Spinal cord (tissue), 10 donors: ENCODE measurements at places on chromosomes 12 and 14.

DNA sequence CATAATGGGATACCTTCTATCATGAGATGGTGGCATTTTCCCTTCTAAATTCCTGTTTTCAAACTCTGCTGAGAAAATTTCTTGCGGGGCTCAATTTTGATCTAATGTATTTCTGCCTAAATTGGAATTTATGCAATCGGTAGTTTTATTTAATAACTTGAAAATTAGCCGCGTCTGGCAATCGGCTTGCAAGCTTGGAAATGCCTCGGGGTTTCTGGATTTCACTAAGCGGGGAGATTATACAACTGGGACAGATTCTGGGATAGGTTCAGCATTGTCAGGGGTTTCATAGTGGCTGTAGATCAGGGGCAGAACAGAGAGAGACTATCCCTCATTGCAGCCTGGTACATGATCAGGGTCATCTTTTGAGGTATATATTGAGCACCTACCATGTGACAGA lies 8.6 kb downstream of the CCDC60 start:
- H3K4me3 ChIP-seq = no peak overlapping the region
- H3K4me1 ChIP-seq = no peaks in the 10 kb centered on the region
- H3K27ac ChIP-seq = no peak overlapping the region
- no peak for DNase-seq

- H3K27me3 ChIP-seq = no peaks in the 10 kb centered on the region
- H3K4me3 ChIP-seq = no peak overlapping the region
- DNase-seq = no peak
- H3K4me1 ChIP-seq = no peaks in the 10 kb centered on the region
- no peak overlapping the region for H3K27ac ChIP-seq
- no peaks in the 10 kb centered on the region for H3K36me3 ChIP-seq
Observed at GRCh38 chr14:32817780-32818179, 120.9 kb upstream of the NPAS3 start.

GRCh38 chr12:71440763-71441748 lies 1.5 kb downstream of the LGR5 start:
- no peak overlapping the region for H3K27ac ChIP-seq
- H3K36me3 ChIP-seq = no peaks in the 10 kb centered on the region
- peak overlapping the region; percentile 45 for H3K4me3 ChIP-seq
- peaks cover 24% of the 10 kb centered on the region for H3K4me1 ChIP-seq

DNA sequence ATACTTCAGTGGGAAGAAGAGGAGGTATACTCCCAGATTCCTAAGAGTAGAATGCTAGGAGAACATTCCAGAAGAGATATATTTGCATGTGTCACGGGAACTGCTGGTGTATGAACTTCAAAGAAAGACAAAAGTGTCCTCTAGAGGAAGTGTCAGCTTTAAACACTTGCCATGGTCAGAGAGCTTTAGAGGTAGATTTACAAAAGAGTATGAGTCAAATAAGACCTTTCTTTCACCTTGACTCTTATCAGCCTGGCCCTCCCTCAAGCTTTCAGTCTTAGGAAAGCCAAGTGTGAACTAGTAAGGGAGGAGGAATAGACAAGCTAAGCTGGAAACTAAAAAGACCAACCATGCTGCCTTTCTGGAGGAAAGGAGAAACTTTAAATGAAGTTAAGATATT lies 34.7 kb downstream of the COX8C start:
- no peak overlapping the region for H3K27ac ChIP-seq
- H3K27me3 ChIP-seq = no peaks in the 10 kb centered on the region
- no peak overlapping the region for H3K4me3 ChIP-seq
- H3K4me1 ChIP-seq = no peaks in the 10 kb centered on the region

GRCh38 chr12:32413412-32413811 lies 14.1 kb downstream of the FGD4 start:
- DNase-seq = no peak
- H3K36me3 ChIP-seq = no peaks in the 10 kb centered on the region
- H3K4me1 ChIP-seq = no peaks in the 10 kb centered on the region
- H3K4me3 ChIP-seq = no peak overlapping the region
- no peaks in the 10 kb centered on the region for H3K27me3 ChIP-seq

DNA sequence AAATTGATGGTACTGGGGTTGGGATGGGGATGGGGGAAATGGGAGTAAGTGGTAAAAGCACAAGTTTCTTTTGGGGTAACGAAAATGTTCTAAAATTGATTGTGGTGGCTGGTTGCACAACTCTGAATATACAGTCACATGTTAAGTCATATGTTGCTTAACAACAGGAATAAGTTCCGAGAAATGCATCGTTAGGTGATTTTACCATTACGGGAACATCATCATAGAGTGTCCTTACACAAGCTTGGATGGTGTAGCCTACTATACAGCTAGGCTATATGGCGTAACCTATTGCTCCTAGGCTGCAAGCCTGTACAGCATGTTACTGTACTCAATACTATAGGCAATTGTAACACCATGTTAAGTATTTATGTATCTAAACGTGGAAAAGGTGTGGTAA lies 31.0 kb downstream of the ITGA7 start:
- H3K4me1 ChIP-seq = peaks cover 6% of the 10 kb centered on the region
- no peaks in the 10 kb centered on the region for H3K36me3 ChIP-seq
- no peak for DNase-seq
- H3K4me3 ChIP-seq = no peak overlapping the region
- no peak overlapping the region for H3K27ac ChIP-seq

DNA sequence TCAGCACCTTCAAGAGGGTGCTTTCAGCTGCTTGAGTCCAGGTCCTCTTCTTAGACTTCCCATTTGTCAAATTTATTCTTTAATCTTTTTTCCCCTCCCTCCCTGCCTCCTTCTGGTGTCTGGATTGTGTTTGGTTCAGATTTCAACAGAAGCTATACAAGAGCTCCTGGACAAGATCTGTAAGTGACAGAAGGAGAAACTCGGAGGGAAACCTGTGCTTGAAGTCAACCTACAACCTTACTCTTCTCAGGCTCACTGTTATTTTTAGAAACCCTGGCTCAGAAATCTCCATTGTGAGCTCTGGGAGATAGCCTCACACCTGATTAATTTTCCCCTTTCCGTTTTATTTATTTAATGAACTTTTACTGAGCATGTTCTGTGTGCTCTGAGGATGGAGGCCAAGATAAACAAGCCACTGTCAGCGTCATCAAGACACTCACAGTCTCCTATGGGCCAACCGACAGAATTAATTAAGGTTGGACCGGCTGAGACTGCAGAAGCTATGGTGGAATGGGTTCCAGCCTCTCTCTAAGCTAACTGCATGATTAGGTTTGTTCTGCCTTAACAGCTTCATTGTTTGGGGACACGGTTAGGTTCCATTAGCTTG lies 13.5 kb downstream of the PDE1B start:
- no peak for DNase-seq
- H3K4me3 ChIP-seq = no peak overlapping the region
- H3K27me3 ChIP-seq = no peaks in the 10 kb centered on the region

GRCh38 chr14:23929822-23930294 lies 23.7 kb upstream of the DHRS4 start:
- H3K27ac ChIP-seq = no peak overlapping the region
- no peaks in the 10 kb centered on the region for H3K36me3 ChIP-seq
- no peaks in the 10 kb centered on the region for H3K27me3 ChIP-seq
- peak; percentile 55 for DNase-seq

DNA sequence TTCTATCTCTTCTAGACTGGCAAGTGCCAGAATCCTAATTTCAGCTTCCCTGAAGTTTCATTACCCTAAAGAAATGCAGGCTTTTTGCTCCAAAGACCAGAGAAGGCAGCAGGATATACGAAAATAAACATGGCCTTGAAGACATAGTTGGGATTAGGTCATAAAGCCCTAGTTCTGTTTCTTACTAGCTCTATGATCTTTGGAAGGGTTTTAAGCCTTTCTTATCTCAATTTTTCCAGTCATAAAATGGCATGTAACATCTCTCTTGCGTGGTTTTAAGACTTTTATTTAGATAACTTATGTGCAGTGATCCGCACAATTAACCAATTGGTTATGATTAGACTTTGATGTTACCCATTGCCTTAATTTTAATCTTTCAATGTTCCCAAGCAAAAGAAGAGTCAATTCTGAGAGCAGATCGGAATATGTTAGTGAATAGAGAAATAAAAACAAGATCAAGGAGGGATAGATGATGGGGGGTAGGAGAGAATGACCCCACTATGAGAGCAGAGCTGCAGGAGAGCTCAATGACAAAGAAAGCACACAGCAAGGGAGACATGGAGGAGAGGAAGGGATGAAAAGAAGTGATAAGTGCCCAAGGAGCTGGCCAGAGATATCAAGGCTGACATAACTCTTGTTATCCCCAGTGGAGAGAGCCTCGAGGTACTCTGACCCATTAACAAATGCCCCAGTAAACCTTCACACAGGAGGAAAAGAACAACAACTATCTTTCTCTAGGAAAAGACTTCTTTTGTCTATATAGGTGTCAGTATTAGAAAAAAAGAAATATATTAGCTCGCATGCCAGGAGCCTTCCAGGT lies 53.0 kb upstream of the ANP32D start:
- no peak overlapping the region for H3K27ac ChIP-seq
- H3K27me3 ChIP-seq = no peaks in the 10 kb centered on the region

DNA sequence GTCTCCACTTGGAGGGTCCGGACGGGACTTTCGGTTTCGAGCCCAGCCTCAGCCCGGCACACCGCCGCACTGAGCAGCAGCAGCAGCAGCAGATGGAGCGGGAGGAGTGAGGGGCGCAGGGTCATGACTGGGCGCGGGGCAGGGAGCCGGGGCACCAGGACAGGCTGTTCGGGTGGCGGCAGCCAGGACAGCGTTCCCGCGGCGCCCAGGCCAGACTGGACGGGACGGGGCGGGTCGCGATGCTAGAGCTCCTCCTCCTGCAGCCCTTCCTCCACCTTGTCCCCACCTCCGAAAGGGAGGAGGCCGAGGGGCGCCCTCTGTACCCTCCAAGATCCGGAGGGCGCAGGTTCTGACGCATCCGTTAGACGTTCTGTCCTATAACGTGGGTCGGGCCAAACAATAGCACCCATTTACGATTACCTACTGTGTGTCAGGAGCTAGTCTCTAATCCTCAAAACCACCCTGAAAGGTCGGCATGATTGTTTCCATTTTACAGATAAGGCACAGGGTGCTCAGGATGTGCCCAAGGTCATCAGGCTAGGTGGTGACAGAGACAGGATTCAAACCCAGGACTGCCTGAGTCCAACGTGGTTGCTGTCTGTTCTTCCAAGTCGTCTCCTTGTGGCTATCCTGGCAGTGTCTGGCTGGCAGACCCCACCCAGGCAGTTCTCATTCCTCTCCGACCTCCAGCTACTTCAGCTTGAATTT lies at the start of gene FKBP11:
Gene FKBP11 (minus strand): TSS at position 189 of the 708 bp plus-strand sequence. CDS start 64 bp downstream, at position 125.
- peak within 1 kb of the TSS; percentile 70 for H3K4me3 ChIP-seq
- H3K36me3 ChIP-seq = peaks cover 25% of the 10 kb centered on the region
- H3K4me1 ChIP-seq = peaks cover 12% of the 10 kb centered on the region

DNA sequence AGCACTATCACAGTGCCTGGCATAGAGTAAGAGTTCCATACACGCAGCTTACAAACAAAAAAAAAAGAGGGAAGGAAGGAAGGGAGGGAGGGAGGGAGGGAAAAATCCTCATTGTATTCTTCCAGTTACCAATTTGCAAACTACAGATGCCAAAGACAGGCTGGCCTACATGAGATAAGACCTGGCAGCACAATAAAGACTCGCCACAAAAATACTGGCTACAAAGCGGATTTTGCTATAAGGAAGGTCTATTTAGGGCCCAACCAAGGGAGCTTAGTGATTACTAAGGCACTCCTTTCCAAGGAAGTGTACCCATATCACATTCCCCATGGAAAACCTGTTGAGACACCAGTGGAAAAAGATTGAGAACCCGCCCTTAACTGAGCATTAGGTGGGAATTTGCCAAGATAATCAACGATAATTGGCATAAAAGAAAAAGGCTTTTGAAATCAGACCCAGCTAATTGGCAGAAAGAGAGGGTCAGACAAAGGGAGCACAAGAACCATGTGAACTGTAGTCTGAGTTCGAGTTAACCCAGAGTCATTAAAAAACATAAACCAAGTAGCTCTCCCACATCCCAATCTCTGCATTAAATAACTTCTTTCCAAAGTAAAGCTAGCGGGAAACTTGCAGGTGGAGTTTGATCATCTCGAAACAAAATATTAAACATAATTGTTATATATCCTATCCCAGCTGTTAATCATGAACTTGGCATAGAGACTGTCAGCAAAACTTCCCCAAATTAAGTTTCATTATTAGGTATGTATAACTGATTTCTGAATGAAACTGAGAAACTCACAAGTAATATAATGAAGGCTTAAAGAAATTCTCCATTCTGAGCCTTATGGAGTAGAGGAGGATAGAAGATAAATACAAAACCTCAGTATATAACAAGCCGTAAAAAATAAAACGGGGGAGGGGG lies 50.1 kb downstream of the PHLDA1 start:
- H3K36me3 ChIP-seq = no peaks in the 10 kb centered on the region
- H3K4me3 ChIP-seq = no peak overlapping the region
- no peak overlapping the region for H3K27ac ChIP-seq
- peak; percentile 58 for DNase-seq

DNA sequence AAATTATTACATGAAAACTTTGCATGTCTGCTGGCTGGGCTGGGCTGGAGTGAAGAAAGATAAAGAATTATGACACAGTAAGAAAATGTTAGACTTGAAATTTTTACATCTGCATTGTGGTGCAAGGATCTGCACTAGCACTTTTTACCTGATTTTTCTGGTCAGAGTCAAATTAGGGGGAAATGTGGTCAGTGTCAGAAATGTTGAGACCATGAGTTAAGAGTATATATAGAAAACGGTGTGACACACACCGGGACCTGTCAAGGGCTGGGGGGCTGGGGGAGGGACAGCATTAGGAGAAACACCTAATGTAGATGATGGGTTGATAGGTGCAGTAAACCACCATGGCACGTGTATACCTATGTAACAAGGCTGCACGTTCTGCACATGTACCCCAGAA lies 90.3 kb downstream of the IGF1 start:
- H3K27ac ChIP-seq = no peak overlapping the region
- H3K27me3 ChIP-seq = no peaks in the 10 kb centered on the region
- H3K36me3 ChIP-seq = no peaks in the 10 kb centered on the region
- no peaks in the 10 kb centered on the region for H3K4me1 ChIP-seq

DNA sequence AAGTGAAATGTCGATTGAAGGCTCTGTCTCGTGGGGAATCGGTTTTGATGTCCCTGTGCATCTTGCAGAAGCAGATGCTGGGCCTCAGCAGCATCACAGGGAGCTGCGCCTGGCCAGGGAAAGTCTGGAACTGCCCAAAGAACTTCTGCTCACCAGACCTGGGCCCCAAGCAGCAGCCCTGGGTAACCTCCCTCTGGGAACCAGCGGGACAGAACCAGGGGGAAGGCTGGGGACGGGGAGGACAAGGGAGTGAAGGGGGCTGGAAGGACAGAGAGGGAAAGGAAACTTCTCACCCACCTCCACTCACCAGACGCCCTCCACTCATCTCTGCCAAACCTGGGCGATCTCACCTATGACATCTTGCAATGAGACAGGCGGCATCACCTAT lies 26.8 kb upstream of the C14orf180 start:
- peaks cover 34% of the 10 kb centered on the region for H3K4me1 ChIP-seq
- no peak for DNase-seq
- no peak overlapping the region for H3K27ac ChIP-seq

- no peak overlapping the region for H3K27ac ChIP-seq
- no peaks in the 10 kb centered on the region for H3K4me1 ChIP-seq
- H3K27me3 ChIP-seq = peaks cover 4% of the 10 kb centered on the region
- H3K4me3 ChIP-seq = no peak overlapping the region
Observed at GRCh38 chr12:115072712-115073111, 388.7 kb upstream of the TBX3 start.

- no peak overlapping the region for H3K4me3 ChIP-seq
- H3K27ac ChIP-seq = no peak overlapping the region
- DNase-seq = no peak
- H3K4me1 ChIP-seq = no peaks in the 10 kb centered on the region
Observed at GRCh38 chr12:58513301-58513834, 406.9 kb downstream of the LRIG3 start.

- peaks cover 30% of the 10 kb centered on the region for H3K36me3 ChIP-seq
- no peak overlapping the region for H3K4me3 ChIP-seq
- no peaks in the 10 kb centered on the region for H3K27me3 ChIP-seq
- H3K4me1 ChIP-seq = no peaks in the 10 kb centered on the region
- DNase-seq = no peak
- peak overlapping the region; percentile 29 for H3K27ac ChIP-seq
Observed at GRCh38 chr12:53413485-53414204, 10.0 kb upstream of the AMHR2 start.
